ENCODE measurements at places on chromosomes 11 and 22.
A peak's percentile ranks its signal among the peaks of the same experiment; 100 is the strongest.

- no peak for DNase-seq
These were observed 12.6 kb downstream of the DIXDC1 start for GRCh38 chr11:111949519-111950426.

DNA sequence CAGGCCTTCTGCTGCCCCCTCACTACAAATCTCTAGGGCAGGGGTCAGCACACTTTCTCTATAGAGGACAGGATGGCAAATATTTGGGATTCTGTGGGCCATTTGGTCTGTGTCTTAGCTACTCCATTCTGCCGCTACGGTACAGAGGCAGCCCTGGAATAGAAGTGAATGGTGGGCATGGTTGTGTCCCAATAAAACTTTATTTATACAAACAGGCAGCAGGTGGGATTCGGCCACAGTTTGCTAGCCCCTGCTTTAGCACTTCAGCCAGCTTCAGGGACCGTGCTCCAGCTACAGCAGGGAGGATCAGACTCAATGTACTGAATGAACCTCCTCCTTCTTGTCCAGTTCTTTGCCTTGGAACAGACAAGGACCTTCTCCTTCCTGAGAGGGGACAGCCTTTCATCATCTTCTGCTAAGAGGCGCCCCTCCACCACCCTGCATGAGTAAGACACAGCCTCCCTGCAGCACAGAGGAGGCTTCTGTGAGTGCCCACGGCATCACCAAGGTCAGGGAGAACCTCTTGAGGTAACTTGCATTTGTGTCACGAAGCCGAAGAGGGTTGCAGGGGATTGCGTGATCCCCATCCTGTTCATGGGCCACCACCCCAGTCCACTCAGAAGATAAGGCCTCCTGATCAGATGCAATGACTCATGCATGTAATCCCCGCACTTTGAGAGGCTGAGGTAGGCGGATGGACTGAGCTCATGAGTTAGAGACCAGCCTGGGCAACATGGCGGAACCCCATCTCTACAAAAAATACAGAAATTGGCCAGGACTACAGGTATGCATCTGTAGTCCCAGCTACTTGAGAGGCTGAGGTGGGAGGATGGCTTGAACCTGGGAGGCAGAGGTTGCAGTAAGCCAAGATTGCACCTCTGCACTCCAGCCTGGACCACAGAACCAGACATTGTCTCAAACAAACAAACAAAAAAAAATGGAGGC, 4.6 kb downstream of the C11orf24 start:
- DNase-seq: no peak

DNA sequence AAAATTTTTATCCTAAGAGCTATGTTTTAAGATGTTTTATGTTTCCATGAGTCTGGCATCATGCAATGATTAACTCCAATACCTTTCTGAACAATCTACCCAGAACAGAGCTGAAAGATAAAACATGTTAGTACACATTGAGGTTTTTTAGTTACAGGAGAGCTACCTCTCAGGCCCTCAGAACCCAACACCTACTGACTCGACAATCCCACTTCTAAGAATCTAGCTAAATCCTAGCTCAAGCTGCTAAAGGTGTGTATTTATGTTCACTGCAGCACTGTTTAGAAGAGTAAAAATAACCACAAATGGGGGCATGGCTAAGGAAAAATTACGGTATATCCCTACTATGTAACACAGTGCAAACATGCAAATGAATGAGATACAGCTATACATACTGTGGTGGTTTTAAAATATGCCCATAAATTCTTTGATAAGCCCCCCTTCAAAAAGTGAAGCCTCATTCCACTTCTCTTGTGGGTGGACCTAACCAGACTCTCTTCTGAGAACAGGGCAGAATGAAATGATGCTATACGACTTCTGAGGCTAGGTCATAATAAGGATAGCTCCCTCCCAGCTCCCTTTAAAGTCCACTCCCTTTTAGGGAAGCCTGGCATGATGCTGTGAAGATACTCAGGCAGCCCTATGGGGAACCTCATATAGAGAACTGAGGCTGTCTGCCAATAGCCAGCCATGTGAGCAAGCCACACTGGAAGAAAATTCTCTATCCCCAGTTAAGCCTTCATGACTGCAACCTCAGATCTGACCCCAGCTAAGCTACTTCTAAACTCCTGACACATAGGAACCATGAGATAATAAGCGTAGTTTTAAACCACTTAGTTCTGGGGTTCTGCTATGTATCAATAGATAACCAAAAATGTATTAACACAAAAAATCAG, 29.5 kb downstream of the TMEM123 start:
- DNase-seq: peak; percentile 69

DNA sequence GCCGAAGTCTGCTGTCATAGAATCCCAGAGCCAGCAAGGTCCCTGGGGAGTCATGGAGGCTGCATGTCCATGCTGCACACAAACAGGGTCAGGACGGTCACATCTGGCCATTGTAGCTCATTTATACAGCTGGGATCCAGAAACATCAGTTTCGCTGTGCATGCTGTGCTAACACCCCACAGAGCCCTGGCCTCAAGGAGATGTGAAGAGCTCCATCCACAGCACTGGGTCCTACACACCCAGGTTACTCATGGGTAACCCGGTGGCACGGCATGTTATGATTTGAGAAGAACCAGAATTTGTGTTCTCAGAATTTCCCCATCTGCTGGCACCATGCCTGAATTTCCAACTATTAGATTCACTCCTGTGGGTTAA, 146.3 kb upstream of the ARHGAP20 start:
- no peak for DNase-seq

- DNase-seq: no peak
These were observed 203.1 kb upstream of the B3GAT1 start for GRCh38 chr11:134615041-134615615.

GRCh38 chr11:115393950-115394349, 110.3 kb downstream of the CADM1 start:
- DNase-seq: no peak

- no peak for DNase-seq
These were observed 21.9 kb downstream of the DRICH1 start for GRCh38 chr22:23609983-23610781.

DNA sequence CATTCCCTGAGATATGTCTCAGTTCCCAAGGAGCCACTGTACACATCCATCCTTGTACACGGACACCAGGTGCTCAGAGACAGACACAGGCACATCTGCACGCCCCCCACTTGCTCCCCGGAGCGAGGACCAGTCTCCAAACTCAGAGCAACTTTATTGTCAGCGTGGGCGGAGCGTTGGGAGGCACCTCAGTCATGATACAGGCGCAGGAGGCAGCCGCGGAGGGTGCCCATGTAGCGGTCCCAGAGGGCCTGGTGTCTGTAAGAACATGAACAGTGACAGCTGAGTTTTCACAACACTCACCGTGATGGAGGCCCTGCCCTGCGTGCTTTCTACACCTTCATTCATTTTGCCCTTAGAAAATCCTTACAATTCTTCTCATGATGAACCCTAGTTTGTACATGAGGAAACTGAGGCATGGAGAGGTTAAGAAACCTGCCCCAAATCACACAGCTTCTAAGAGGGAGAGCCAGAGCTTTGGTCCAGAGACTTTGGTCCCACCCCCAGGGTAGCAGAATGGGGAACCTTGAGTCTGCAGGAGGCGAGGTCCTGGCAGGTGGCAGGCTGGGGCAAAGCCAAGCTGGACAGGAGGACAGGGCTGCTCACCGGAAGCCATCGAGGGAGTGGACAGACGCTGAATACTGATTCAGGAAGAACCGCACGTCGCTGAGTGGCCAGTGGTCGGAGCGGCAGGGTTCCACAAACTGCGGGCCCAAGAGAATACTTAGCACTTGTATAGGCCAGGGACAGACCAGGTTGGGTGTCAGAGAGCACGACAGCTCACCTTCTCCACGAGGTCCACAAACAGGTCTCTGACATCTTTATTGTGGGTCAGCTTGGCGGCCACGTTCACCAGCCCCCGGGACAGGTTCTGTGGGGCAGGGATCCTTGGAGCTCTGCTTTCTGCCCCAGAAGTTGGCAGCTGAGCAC, 4.2 kb downstream of the FIBP start:
- DNase-seq: no peak

GRCh38 chr11:87260811-87261210, 223.1 kb downstream of the TMEM135 start:
- no peak for DNase-seq

GRCh38 chr22:49507607-49508292, 319.9 kb downstream of the BRD1 start:
- DNase-seq: no peak

DNA sequence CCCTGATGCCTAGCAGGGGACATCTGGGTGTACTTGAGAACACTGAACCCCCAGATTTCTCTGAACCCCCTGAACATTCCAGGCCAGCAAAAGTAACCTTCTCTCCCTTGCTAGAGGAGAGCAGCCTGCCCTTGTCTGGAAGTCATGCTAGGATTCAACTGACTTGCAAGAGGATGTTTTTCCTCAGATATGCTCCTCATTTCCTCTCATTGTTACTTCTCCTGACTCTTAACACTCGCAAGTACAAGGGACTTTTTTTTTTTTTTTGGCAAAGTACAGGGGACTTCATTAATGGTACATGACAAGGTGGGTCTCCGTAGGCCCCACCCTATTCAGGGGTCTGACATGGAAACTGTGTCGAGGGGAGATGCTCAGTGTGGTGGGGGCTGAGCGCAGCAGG, 6.3 kb upstream of the MCHR1 start:
- DNase-seq: no peak

GRCh38 chr11:93922830-93923229, 72.4 kb upstream of the VSTM5 start:
- no peak for DNase-seq

Measured in retinal pigment epithelial cell (primary cell).